PC-9 (cell line): ENCODE measurements at places on chromosomes 2 and 18.

- DNase-seq, result no peak
Observed at GRCh38 chr2:51695531-51695930, 663.6 kb upstream of the NRXN1 start.

DNA sequence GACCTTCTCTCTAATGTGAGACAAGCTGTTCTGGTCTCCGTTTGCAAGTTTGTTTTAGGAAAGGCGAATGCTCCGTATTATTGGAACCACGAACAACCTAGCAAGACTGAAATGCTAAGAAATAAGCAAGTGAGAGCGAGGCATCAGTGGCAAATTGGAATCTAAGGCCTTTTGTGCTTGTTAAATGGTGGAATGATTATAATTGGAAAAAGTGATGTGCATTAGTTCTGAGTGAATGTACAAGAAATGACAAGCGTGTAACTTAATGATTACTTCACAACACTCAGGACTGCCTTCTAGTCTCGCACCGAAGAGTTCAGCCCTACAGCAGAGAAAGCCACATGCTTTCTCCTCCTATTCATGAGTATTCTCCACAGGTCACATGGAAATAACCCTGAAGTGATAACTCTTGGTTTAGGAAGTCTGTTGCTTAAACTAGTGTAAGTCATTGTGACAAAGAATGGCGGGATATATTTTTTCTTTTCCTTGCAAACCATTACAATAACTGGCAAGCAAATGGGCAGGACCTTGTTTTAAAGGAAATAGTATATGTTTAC is 392.2 kb upstream of the FIGN start:
- no peak for DNase-seq

GRCh38 chr2:132374961-132375360 is 41.6 kb upstream of the GPR39 start:
- no peak for DNase-seq

DNA sequence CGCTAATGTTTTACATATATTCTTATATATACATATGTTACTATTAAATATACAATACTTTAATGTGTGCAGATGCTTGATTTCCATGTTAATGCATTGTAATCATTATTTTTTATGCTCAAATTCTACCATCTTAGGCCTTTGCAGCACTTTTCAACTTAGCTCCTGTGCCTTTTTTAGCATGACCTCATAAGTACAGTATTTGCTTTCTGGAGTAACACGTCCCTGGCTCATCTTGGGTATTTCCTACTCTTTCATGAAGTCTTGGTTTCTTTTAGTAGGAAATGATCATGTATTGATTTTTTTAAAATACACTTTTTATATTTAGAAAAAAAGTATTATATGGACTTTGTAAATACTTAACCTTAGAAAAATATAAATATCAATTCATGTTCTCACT is 36.5 kb downstream of the CAB39 start:
- DNase-seq, result no peak

DNA sequence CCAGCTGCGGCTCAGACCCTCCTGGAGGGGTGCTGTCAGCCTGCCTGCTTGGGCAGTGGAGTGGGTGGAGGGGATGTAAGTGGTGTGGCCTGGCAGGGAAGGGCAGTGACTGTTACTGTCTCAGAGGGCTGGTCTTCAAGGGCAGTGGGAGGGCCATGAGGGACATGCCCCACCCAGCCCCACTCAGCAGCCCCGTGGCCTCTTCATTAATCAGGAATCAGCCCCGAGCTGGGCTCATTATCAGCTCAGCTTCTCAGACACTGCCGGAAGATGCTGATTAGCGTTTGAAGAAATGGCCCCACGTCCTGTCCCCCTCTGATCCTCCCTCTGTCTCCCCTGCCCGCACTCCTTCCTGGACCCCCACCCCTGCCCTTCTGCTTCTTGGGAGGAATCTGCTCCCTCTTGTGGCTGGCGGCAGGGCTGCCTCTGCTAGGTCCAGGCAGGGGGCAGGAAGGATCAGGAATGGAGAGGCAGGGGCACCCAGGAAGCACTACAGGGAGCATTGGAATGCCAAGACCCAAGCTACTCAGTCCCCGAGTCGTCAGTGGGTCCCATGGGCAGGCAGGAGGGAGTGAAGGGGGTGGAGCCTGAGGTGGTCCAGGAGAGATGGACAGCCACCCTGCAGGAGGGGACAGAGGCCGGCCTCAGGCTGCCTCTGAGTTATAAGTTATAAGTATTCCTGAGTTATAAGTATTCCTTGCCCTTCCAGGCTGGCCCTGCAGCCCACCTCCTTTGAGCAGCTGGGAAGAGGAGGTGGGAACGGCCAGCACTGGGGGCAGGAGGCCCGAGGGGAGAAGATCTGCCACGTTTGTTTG is 7.0 kb downstream of the ASIC4 start:
- peak; percentile 64 for DNase-seq

DNA sequence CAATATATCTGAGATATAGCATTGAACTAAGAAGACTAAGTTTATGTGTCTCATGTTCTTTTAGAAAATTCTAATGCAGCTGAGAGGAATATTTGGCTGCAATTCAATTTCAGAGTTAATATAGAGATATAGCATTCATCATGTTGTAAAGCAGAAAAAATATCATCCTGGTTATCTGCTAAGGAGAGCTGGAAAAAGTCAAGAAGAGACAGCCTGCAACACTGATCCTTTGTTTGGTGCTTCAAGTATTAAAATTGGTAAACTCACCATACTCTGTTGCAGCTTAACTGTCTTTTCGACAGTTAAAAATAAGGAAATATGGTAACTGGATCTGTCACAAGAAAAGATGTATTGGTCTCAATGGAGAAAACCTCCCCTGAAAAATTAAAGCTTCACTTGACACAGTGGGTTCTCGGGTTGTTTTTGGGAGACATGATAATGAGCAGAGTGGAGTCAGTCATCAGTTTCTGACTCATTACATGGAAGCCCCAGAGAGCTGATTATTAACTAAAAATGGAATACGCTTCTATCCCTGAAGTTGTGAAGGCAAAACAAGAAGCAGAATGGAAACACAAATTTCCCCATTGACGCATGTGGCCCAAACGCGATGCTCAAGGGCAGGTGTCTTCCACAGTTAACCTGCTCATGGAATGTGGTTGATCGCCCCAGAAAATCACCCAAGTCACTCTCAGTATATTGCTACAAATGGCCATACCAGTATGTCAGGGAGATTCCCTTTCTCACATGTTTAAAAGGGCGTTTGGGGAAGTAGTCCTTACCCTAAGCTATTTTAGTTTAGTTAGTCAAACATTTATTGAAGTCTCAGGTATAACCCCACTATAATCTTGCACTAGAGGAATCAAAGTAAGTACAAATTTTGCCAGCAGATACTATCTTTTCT is 8.2 kb downstream of the BCL2 start:
- no peak for DNase-seq

DNA sequence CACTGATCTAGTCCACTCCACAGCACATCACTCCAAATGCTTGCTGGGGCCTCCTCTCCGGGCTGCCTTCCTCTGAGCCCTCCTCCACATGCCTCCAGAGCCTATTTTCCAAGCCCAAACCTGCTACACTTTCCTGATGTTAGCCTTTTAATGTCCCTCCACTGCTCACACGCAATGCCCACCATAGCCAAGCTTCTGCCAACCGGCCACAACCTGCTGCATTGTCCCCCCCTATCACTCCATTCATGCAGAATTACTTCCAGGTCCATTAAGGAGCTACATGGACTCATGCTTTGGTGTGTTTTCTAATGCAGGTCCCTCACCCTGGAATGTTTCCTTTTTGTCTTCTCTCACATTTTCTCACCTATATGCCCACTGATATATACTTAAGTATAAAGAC is 129.3 kb downstream of the MARCHF4 start:
- no peak for DNase-seq

DNA sequence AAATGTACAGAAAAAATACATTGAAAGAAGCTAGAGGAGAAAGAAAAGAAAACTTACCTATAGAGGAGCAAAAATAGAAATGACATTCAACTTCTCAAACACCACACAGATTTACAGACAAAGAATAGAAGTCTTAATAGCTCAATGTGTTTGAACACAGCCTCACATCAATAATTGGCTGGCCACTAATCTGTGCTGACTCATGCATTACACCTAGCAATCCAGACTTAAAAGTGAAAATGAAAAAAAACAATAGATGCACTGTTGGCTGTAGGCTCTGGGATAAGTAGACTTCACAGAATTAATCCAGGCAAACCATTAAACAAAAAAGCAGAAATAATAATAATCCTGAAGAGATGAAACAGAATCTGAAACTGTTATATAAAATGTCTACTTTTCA is 961.3 kb upstream of the CELF4 start:
- no peak for DNase-seq

- no peak for DNase-seq
Observed at GRCh38 chr2:72934683-72935610, 17.6 kb downstream of the EMX1 start.

DNA sequence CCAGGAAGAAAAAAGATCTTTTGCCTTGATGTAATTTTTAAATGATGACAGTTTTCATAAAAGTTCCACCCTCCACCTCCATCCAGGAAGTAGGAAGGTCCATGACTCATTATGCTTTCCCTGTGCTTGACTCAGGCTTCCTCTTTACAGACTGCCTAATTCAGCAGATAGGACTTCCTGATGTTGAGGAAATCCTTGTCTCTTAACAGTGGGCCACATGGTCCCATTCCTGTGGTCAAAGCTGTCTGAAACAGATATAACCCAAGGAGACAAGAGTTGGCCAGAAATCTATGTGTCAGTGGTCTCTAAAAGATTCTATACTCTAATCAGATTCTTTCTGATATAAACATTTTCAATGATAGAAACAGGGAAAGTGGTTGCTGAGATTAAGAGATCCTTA is 119.1 kb downstream of the BAZ2B start:
- peak; percentile 90 for DNase-seq
